ENCODE measurements at places on chromosomes 4 and X. TPM values are rescaled to one million over a fixed set of nuclear protein-coding genes. Genes with fewer than 3 reads are reported as not detected.

DNA sequence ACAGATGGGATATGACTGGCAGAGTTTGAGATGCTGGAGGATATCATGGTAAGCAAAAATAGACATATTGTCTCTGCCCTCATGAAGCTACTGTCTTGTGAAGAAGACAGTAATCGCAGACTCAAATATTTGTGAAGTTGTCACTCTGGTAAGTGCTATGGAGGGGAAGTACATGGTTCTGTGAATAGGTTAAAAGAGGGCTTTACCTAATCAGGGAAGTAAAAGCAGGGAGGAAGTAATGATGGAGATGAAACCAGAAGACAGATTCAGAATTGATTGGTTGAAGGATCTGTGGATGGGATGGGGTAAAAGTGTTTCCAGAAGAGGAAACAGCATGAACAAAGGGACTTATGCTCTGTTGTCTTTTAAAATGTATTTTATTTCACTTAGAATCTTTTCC, 19.3 kb upstream of the MAGED1 start:
- no peak for DNase-seq

- DNase-seq: no peak
Observed at GRCh38 chr4:118683513-118683912, 1.7 kb upstream of the METTL14 start.

DNA sequence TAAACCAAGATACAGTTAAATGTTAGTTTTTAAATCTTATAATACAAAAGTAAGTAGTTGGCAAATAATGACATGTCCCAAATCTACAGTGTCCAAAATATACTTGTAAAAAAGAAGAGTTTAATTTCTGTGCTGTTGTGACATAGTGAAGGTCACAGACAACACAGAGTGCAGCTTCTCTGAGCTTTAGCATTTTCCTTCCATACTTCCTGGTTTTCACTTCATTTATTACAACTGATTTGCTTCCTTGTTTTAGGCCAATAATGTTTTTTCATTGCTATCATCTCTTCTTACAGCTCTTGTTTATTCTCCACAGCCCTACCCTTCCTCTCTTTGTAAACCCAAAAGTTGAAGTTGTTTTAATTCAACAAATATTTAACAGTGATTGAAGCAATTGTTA, 132.4 kb upstream of the TET2 start:
- DNase-seq: no peak

GRCh38 chrX:134626434-134626833, 31.8 kb downstream of the PLAC1 start:
- no peak for DNase-seq

DNA sequence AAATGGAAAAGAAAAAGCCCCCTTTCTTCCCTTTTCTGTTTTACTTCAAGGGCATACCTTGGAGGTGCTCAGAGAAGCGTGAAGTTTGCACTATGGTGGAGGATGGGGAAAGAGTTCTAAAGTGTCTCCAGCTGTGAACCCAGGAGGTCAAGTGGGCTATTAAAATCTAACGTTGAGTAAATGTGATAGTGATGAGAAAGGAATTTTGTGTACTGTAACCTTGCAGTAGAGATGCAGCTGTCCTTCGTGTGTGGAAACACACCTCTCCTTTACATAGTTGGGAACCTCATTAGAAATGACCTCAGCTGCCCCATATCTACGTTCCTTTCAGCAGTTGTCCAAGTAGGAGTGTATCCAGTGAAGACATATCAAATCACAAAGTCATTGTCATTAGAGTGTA, 26.5 kb downstream of the ADH5 start:
- DNase-seq: no peak

- no peak for DNase-seq
Observed at GRCh38 chr4:108637856-108638255, 12.5 kb upstream of the OSTC start.

DNA sequence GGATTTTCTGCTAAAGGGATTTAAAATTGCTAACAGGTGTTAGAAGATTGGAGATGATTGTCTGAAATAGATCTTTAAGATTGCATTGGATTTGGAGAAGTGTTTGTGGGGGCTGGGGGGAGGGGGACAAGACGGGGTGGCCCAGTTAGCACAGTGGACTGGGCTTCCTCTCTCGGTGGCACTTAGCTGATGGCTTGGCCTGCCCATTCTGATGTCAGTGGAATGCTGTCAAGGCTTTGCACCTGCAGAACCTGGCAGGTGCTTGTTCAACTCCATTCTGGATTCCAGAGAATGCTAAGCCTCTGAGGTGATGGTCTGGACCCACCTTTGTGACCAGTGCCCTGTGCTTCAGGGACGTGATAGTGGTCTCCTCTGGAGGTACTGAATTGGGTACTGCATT, 43.7 kb downstream of the ADD1 start:
- DNase-seq: no peak

DNA sequence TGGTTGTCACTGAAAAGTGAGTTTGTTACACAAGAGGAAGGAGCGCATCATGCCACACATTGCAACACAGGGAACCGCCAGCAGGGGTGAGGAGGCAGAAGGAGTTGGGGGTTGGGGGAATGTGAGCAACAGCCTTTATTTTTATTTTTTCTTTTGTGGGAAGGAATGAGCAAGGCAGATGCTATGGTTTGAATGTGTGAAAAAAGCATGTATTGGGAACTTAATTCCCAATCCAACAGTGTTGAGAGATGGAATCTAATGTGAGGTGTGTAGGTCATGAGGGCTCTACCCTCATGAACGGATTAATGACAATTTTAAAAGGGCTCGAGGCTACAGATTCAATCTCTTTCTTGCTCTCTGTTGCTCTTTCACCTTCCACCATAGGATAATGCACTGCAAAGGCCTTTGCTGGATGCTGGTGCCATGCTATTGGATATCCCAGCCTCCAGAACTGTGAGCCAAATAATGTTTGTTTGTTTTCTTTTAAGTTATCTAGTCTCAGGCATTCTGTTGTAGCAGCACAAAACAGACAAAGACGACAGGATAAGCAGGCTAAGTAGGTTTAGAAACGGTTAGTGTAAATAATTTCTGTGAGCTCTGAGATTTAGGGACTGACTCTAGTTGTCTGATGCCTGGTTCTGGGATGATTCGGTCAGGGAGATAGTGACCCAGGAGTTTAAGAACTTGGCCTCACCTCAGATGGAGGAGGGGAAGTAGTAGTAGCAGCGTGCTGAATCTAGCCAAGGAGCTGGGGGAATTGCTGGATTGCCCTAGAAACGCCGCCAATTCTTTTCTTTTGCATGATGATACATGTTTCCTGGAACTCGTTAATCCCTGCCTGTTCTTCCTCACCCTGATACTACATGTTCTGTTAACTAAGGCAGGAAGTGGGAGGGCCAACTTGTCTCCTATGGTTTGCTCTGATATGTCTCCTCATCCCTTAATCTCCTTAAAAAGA, 156.6 kb upstream of the CTSO start:
- DNase-seq: no peak

The AKAP4 gene
- total RNA-seq: not detected

The MGARP gene
- not detected for total RNA-seq

The PLAC1 gene
- not detected for total RNA-seq

The LANCL3 gene
- total RNA-seq: 1.7 TPM

The RADX gene
- total RNA-seq: 12.6 TPM

The SPANXC gene
- not detected for total RNA-seq

The LAGE3 gene
- total RNA-seq: 24.1 TPM
